AG08396 (cell line): ENCODE measurements at places on chromosomes 1 and 21.

DNA sequence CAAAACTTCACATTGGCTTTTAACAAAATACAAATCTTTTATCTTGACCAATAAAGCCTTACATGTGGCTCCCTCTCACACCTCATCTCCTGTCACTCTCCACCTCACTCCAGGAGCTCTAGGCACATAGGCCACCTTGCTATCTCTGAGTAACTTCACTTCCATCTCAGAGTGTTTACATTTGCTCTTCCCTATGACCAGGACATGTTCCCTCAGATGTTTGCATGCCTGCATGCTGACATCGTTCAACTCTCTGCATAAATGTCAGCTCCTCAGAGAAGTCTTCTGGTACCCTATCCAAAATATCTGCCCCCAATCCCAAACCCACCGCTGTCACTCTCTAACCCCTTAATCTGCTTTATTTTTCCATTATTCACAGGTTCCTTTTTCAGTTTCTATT lies 110.9 kb downstream of the TOMM20 start:
- DNase-seq, result no peak

GRCh38 chr1:11169202-11169601 lies 20.0 kb upstream of the ANGPTL7 start:
- DNase-seq, result no peak

GRCh38 chr1:208787219-208787618 lies 543.0 kb upstream of the PLXNA2 start:
- DNase-seq, result no peak

DNA sequence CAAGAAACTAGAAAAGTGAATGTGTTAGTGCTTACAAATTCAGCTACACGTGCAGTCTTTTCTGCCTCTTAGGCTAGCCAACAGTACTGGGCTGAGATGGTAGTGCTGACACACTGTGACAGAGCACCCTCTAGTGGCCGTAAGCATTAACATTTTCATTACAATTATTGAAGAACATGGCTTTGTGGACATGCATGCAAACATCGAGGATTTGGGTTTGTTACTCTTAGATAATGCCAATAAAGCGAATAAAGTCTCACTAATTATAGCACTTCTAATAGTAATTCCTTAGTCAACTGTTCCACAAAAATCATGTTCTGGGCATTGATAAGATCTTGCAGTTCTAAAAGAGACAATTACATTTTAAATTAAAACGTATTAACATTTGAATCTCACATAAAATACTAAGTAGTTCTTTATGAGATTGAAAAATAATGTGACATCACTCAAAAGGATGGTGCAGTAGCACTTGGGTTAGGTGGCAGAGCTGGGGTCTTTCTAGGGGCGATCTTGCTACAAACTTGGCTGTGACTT lies 47.1 kb downstream of the MYSM1 start:
- DNase-seq, result peak; percentile 69

- no peak for DNase-seq
Observed at GRCh38 chr21:30102871-30103270, 63.7 kb downstream of the CLDN17 start.

- no peak for DNase-seq
Observed at GRCh38 chr1:61156576-61157467, 74.5 kb downstream of the NFIA start.

- DNase-seq, result no peak
Observed at GRCh38 chr1:77970192-77970591, 8.7 kb downstream of the FUBP1 start.

DNA sequence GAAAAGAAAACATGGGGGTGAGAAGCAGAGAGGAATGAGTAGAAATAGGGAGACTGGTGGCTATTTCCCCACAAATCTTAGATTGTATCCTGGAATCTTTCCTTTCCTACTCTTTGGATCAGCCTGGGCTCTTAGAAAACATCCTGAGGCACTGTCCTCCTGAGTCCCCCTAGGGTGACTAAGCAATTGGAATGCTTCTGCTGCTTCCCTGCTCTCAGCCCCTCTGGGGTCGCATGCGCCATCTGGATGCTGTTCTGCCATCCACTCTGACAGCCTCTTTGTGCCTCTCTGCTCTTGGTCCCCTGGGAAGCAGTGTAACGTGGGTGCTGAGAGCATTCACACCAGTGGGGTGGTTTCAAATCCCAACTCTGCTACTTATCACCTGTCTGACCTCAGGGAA lies 443.0 kb downstream of the SIPA1L2 start:
- no peak for DNase-seq

DNA sequence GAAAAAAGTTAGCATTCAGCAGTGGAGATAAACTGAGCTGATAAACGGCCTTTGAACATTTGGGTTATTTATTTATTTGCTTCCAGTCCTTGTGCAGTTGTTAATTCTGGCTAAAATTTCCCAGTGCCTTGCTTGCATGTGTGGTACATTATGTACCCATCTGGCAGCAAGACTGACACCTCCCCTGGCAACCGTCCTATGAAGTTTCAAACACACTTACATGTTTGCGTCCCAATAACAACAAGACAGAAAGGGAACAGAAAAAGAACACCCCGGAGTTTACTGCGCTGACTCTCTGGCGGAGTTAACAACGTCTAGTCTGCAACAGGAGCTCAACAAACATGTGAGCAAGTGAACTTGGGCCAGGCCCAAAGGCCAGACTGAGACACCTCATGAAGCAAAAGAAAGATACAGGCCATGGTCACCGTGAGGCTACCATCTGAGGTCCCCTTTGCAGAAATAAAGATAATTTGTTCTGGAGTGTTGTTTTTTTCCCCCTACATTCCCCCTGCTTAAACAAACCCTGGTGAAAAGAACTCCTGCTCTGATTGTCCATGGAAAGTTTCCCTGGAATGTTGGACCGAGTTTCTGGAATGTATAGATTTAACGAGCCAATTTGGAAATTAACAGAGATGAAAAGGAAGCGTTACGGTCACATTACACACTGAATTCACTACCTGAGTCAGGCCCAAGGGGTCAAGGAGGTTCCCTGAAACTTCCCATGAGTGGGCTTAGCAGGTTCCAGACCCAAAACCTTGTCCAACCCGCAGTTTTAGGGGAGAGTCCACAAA lies 33.4 kb downstream of the TRABD2B start:
- no peak for DNase-seq

- DNase-seq, result peak; percentile 96
Observed at GRCh38 chr1:193121616-193122593, at the start of gene CDC73. Gene CDC73, plus strand, starts transcription at chr1:193122031. Its CDS starts 170 bp downstream, at chr1:193122201.

DNA sequence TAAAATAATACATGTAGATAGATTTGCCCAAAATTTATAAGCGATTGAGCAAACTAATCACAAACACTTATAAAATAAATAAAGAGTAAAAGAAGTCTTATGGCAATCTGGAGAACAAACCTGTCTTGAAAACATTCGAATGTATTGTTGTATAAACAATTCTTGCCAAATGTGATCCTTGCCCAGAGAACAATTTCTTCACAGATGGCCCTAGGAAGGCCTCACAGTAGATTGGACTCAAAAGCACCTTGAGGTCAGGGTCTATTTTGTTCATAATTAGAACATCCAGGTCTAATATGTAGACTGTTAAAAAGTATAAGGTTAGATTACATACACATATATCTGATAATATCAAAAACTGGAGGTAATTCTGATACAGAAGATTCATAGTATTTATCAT lies 202.4 kb downstream of the KCNT2 start:
- no peak for DNase-seq

GRCh38 chr1:185439727-185440415 lies 122.8 kb upstream of the IVNS1ABP start:
- DNase-seq, result no peak

DNA sequence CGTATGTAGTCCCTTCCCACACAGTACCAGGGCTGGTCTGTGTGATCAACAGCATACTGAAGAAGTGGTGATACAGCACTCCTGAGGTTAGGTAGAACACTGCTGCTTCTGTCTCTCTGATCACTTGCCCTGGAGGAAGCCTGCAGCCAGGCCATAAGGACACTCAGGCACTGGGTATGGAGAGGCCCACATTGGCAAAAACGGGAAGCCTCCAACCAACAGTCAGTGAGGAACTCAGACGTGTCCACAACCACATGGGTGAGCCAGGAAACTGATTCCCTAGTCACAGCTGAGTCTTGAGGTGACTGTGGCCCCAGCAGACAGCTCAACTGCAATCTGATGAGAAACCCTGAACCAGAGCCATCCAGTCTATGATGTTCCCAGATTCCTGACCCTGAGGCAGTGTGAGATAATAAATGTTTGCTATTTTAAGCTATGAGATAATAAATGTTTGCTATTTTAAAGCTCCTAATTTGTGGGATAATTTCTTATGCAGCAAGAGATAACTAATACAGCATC lies 62.5 kb downstream of the COQ8A start:
- no peak for DNase-seq

DNA sequence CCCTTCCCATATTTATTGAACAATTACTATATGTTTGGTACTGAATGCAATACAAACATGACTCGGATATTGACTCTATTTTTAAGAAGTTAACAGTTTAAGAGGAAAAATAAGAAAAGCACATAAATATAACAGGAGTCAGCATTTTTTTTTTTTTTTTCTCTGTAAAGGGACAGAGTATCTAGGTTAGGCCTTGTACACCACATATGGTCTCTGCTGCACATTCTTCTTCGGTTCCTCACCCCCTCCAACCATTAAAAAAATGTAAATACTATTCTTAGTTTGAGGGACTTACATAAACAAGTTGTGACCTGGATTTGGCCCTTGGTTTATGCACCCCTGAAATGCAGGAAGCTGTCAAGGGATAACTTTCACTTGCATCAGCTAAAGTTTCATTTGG lies 40.4 kb downstream of the PHC2 start:
- peak; percentile 64 for DNase-seq

- DNase-seq, result no peak
Observed at GRCh38 chr1:233406339-233406960, 78.9 kb downstream of the MAP3K21 start.

- DNase-seq, result no peak
Observed at GRCh38 chr1:221549815-221550214, 192.1 kb downstream of the DUSP10 start.

DNA sequence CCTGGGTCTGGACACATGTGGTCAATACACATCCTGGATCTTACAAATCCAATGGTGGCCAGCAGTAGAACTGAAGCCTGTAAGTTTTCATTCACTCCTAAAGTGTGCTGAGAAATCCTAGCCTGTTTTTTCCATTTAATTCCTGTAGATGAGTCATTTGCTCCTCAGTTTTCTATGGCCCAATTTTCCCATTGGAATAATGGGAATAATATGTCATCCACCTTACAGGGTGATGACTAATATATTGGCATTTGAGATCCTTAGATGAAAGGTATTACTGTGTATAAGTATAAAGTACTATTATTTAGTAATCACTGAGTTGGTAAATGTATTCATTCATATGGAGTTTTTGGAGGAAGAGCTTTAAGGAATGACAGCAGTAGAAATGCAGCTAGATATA lies 89.7 kb upstream of the ADAR start:
- no peak for DNase-seq

GRCh38 chr1:232145768-232146167 lies 484.2 kb downstream of the SIPA1L2 start:
- DNase-seq, result no peak

DNA sequence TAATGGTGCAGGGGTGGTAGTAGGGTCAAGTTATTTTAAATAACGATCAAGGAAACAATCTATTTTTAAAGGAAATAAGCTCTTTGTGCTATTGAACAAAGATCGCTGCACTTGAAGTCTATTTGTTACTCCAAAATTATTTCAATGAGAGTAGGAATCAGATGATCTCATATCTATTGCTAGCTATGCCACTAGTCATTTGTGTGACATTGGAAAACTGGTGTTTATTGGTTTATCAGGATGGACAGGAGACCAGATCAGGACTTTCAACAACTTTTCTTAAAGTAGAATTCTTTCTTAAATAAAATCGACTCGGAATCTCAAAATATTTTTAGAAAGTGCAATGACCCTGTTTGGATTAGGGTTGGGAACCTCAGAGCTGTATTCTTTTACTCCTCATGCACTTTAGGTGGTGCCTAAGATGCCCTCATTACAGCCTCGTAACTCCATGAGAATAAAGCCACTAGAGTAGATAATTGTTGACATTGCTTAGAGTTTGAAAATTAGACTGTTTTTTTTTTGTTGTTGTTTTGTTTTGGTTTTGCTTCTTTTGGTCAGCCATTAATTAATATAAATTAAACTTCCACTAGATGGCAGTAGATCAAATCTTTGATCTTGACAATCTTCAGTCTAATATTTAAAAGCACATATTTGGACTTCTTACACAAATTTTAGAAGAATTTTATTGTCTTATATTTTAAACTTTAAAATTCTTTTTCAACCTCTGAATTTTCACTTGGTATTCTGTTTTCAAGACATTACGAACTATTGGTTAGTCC lies 352.4 kb downstream of the USP25 start:
- no peak for DNase-seq

- DNase-seq, result no peak
Observed at GRCh38 chr1:41889506-41890414, 29.0 kb downstream of the HIVEP3 start.

DNA sequence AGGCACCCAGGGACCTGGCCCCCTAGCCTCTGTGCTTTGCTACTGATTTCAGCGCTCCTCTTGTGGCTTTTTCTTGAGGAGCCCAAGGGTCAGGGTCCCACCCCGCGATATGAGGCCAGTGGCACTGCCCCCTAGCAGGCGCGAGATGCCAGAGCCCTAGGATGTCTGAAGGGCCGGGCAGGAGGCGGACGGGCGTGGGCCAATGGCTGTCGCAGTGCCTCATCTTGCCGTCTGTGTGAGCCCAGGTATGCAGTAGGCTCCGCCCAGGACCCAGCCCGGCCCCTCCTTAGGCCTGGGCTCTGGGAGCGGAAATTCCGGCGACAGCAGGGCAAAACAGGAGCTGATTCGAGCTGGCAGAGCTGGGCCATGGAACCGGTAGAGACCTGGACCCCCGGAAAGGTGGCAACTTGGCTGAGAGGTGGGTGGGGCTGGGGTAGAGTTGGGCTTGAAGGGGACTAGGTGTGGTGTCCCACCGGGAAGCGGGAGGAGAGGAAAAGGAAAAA lies at the start of gene CNKSR1:
TSS of gene CNKSR1 (plus strand) at position 310 of the 503 bp plus-strand sequence. CDS start at position 367, 57 bp downstream.
- DNase-seq, result no peak

DNA sequence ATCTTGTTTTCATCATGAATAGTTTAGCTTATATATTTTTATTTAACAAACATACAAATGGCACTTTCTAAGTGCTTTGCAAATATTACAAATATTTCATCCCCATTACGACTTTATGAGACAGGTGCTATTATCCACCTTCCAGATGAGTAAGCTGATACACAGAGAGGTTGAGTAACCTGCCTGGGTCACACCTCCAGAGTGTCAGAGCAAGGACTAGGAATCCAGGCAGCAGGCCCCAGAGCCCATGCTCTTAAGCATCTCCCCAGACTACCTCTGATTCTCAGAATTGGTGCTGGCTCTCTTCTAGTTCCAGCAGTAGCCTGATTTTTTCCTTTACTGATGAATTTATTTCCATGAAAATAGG lies 40.0 kb downstream of the EPHB2 start:
- DNase-seq, result no peak

DNA sequence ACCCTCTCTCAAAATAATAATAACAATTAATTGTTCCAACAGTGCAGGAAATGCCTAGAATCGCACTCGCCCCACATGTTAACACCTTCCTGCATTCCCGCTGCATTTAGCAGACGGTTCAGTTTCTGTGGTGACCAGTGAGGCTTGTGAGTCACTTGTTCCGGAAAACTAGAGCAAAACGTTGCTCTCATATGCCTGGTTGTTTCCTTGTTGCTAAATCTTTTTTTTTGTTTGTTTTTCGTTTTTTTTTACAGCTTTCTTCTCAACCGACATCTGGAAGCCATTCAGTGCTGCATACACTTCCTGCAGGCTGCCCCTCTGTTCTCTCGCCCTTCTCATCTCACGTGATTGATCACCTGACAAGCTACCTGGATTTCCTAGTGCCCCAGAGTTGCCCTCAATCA lies 56.9 kb upstream of the TMPRSS2 start:
- peak; percentile 55 for DNase-seq
